ENCODE measurements at places on chromosomes 5 and 9.

DNA sequence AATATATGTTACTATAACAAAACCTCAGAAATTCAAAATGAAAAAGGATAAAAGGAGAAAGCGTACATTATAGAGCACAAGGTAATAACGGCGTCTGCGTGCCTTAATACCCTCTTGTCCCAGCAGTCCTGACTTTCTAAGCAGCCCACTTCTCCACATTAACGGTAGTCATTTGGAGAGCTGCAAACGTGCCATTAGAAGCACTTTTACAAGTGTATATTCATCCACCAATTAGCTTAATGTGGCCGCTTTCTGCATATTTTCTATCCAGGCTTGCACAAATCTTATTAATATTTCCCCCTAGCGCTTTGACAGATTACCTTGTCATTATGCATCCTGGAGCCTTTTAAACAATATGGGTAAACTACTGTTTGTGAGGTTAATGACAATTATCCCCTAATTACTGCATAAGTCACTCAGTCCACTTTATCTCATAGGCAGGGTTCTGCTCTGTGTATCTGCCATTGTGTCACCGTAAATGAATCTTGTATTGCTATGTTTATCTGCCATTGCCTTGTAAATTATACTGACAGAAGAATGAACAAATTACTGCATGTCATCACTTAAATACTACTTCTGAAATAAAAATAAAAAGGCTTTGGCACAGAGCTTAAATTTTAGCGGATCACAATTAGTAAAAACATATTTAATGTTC lies 421.3 kb downstream of the BNC2 start:
- no peak for DNase-seq

DNA sequence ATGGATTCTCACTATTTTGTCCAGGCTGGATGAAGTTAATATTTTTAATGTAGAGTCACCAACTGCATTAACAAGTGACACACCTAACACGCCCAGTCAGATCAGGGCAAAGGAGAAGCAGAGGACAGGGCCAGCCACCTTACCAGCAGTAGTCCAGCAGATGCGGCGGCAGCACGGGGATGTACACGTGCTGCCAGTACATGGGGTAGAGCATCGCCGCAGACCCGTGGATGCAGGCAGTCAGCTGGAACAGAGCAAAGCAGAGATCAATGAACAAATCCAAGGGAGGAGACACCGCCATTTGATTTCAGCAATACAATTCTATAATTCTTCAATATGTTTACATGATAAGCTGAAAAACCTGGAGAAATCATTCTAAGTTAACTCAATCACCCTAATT lies 274.2 kb downstream of the CRB2 start:
- DNase-seq, result no peak

- peak; percentile 73 for DNase-seq
Observed at GRCh38 chr5:122078116-122079110, at the start of gene LOX. TSS of gene LOX (minus strand) at chr5:122078259. CDS start at chr5:122077985, 274 bp downstream.

- no peak for DNase-seq
Observed at GRCh38 chr9:3179711-3180110, 335.8 kb upstream of the PUM3 start.

- DNase-seq, result no peak
Observed at GRCh38 chr9:19239955-19240354, 9.5 kb downstream of the DENND4C start.

- no peak for DNase-seq
Observed at GRCh38 chr9:68904454-68904853, 109.5 kb downstream of the PRKACG start.

GRCh38 chr5:132176521-132176945 lies 51.1 kb downstream of the P4HA2 start:
- DNase-seq, result no peak

DNA sequence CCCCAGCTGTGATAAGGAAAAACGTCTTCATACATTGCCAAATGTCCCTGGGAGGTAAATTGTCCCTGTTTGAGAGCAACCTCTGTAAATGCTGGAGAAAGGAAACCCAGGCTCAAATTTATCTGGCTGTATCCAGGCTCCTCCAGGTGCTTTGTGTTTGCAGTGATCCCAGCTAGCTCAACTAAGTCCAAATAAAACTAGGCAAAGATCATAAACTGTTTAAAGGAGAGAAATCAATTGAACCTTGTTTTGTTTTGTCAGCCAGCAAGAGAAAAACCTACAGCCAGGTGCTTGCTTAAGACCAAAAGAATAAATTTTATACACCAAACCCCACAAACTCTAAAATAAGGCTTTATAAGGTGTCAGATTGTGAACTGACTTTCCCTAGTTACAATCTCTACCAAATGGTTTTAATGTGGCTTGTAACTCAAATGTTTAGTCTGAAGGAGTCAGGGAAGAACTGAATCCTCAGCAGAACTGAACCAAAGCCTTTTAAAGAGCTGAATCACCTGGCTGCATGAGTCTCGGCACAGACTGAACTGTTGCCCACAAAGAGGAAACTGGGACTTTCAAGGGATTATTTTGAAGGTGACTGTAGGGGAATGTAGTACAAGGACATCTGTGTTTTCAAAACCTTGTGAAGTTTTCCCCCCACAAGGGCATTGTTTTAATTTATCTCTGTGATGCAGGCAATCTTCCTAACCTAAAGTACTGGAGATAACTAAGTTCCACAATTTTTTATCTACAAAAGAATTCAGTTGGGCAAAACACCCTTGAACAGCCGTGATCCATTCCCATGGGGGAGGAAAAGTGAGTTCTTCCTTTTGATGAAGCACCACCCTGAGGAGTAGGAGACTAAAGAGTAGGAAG lies 201.7 kb upstream of the TARS1 start:
- no peak for DNase-seq

DNA sequence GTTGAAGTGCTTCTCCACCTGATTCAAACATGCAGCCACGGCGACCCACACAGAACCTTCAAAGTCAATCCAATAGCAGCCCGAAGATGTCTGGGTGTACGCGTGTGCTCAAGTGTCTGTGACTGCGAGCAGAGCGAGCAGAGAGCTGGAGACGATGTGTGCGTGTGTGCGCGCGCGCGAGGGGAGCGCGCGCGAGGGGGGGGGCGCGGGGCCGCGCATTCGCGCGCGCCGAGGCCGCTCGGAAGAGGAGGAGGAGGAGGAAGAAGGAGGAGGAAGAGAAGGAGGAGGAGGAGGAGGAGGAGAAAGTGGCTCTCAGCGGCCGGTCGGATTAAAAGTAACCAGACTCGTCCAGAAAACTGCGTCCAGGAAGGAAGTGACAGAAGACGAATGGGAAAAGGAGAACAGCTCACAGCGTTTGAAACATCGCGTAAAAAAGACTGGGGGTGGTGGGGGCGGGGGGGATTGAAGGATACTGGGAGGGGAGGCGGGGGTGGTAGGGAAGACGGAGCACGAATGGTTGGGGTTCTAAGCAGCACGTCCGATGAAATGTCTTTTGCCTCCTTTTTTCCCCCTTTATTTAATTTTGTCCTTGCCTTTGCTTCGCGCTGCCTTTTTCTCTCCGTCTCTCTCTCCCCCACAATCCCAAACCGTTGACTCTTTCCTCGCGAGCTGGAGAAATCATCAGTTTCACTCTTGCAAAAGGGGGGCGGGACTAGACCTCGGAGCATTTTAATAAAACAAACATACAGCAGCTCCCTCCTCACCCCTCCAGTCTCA lies at the start of gene MEF2C:
MEF2C (minus strand) TSS at position 126 of the 777 bp plus-strand sequence. CDS start 59,396 bp downstream, outside the sequence.
- DNase-seq, result no peak

DNA sequence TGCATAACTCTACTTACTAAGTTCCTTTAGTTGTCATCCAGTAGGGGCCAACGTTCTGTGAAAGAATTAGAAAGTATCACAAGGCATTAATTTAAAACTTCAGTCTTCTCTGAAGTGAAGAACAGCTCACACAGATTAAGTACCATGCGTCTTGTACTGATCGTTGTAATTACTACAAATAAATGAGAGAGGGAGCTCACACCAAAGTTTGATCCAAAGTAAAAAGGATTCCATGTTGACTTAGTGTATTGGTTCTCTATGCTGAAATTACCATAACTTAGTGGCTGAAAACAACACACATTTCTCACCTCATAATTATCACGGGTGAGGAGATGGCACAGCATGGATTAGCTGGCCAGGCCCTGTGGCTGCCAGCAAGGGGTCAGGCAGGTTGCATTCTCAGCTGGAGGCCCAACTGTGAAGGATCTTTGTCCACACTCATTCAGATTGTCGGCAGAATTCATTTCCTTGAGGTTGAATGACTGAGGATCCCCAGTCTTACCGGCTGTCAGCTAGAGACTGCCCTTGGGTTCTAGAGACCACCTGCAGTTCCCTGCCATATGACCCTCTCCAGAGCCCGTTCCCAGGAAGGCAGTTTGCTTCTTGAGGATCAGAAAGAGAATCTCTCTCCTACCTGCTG lies 169.1 kb downstream of the YTHDC2 start:
- no peak for DNase-seq

DNA sequence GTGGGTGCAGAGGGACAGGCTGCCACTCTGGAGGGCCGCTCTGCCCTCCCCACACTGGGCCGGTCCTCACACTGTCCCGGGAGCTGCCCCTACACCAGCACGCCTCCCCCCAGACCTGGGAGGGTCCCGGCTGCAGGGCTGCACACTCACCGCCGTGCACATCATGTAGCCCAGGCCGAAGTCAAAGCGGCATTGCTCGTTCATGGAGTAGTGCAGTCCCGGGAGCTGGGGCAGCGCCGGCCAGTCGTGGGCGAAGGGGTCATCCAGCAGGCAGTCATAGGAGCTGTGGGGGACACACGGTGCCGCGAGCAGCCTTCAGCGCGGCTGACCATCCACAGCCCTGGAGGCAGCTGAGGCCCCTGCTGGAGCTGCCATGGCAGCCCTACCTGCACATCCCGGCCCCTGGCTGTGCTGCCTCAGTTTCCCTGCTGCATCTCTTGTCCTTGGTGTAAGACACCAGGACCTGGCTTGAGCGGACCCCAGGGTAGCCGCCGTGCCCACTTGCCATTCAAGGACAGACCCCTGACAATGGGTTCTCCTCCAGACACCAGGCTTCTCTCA lies 93.2 kb downstream of the ZNF354C start:
- DNase-seq, result no peak

GRCh38 chr9:104094534-104095015 lies 466 bp downstream of the SMC2 start:
- no peak for DNase-seq

- DNase-seq, result no peak
Observed at GRCh38 chr5:18959535-18959934, 1028.5 kb downstream of the CDH18 start.

GRCh38 chr9:130213911-130214761 lies 41.9 kb downstream of the NCS1 start:
- no peak for DNase-seq

GRCh38 chr5:93589152-93589828 lies 6.3 kb downstream of the NR2F1 start:
- no peak for DNase-seq

DNA sequence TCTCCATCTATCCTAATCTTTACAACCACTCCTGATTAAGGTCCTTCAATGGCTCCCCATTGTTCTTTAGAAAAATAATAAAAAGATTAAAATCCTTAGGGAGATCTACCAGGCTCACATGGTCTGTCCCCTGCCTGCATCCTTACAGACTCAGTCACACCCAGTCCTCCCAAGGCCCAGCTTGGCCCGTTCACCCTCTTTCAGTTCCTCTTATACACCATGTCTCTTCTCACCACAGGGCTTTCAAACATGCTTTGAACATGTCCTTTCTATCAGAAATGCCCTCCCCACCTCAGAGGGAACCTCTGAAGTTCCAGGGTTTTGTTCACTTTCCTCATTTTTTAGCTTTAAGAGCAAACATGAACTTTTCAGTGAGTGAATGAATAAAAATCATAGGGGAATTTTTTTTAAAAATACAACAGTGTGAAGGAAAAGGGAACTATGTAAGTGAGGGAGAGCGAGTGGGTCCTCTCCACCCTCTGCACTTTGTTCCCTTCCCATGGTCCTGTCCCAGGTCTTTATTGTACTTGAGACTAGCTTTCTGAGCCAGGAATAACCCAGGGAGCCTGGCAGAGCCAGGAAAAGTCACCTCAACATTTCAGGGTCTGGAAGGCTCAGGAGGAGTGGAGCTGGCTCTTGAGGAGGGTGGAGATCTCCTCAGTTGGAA lies 55.3 kb downstream of the TRPC7 start:
- DNase-seq, result no peak

DNA sequence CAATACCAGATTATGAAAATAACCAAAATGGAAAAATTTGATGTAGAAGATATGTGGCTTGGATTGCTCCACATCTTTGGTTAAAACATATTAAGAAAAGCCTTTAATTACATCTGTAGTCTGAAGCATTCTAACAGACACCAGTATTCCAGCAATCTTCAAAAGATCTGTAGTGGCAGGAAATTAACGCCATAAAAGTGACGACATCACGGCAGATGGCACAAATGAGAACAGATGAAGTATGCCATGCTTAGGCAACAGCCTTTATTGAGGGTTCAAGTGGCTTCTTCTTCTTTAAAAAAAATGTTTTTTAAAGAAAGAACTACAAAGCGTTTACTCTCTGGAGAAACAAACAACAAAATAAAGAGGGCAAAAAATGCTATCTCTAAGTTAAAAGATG lies 164.2 kb downstream of the MEF2C start:
- DNase-seq, result no peak

DNA sequence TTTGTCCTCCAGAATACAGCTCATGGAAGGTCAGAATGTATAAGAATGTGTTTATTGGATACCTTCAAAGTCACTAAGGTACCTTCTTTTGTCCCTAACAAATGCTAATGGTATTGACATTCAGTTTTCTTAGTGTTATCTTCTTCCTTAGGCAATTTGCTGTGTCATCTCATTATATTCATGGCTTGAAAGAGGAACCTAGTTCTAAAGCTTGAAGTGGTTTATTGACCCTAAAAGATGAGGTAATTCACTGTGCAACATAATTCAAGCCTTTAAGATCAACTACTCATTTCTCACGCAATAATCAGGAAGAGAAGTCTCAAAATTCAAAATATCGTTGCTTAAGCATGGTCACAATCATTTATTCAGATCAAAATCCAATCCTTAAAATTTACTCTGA lies 342.7 kb upstream of the RIOK2 start:
- DNase-seq, result no peak

- no peak for DNase-seq
Observed at GRCh38 chr9:69822116-69822750, 1.6 kb downstream of the CFAP95 start.
